ENCODE measurements at places on chromosomes 4 and X.

DNA sequence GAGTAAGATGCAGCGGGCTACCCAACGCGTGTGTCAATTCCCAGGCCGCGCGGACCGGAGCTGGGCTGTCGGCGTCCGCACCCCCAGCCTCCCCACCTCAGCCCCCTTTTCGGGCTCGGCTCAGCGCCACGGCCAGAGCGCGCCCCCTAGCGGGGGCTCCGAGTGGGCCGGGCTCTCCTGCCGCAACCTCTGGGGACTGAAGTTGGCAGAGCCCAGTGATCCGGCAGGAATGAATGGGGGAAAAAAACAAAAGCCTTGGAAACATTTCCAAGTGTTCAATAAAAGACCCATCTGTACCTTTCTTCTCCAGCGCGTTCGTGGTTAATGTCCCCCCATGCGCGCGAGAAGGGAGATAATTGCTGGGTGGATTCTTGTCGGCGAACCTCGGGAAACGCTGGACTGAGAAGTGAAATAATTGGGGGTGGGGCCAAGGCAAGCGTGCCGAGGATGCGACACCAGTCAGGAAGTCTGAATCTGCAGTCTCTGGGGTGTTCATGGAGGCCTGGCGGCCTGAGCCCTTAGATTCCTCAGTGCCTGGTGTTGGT is 5.2 kb upstream of the ARX start:
- DNase-seq, result no peak

GRCh38 chrX:130299279-130300009 is 30.7 kb upstream of the ZNF280C start:
- no peak for DNase-seq

DNA sequence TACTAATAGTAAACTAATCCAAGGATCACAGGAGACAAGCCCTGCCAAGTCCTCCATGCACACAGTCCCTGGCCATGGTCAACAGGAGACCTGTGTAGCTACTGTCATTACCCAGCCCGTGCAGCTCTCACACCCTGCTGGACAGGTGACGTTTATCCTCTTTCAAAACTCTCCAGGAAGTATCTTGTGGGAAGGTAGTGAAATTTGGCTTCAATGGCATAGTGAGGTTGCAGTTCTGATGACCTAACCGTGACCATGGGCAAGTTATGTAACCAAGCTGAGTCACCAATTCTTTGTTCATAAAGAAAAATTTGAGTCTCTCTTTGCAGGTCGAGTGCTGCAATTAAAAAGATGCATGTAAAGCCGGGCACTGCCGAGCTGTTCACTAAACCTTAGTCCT is 11.3 kb upstream of the SLC2A9 start:
- no peak for DNase-seq

DNA sequence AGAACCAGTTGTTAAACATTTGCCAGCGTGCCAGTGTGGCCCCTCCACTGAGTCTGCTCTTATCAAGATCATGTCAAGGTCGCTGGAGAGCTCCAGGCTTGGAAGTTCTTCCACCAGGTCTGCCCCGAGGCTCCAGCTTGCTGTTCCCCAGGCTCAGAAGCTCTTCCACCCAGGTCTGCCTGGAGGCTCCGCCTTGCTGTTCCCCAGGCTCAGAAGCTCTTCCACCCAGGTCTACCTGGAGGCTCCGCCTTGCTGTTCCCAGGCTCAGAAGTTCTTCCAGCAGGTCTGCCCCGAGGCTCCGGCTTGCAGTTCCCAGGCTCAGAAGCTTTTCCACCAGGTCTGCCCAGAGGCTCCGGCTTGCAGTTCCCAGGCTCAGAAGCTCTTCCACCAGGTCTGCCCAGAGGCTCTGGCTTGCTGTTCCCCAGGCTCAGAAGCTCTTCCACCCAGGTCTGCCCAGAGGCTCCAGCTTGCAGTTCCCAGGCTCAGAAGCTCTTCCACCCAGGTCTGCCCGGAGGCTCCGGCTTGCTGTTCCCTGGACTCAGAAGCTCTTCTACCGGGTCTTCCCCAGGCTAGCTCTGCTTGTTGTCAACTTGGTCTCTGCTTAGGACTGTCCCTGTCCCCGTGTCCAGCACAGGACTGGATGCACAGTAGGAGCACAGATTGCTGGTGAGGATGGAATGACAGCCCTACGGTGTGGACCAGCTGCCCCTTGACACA is 54.4 kb downstream of the HMX1 start:
- no peak for DNase-seq

- no peak for DNase-seq
These were observed 1698.4 kb upstream of the PCDH10 start for GRCh38 chr4:131450572-131451209.

- no peak for DNase-seq
These were observed 43.0 kb upstream of the MSANTD1 start for GRCh38 chr4:3205995-3206394.

GRCh38 chr4:181176306-181176705 is 1066.9 kb upstream of the TENM3 start:
- no peak for DNase-seq

- DNase-seq, result no peak
These were observed 9.1 kb downstream of the IL13RA1 start for GRCh38 chrX:118736394-118737010.

DNA sequence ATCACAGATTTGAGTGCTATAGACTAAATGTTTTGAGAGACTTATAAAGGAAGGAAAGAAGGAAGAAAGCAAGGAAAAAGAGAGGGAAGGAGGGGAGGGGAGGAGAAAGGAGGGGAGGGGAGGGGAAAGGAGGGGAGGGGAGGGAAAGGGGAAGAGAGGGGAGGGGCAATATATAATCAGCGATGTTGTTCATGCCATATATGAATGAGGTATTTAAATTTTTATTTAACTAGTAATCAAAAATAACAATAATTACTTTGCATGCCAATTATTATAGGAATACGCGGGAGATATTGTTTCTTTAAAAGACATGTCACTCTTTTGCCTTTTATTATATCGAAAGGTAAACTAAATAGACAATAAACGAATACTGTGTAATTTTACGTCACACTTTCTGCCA is 1029.7 kb downstream of the FAT4 start:
- DNase-seq, result no peak

DNA sequence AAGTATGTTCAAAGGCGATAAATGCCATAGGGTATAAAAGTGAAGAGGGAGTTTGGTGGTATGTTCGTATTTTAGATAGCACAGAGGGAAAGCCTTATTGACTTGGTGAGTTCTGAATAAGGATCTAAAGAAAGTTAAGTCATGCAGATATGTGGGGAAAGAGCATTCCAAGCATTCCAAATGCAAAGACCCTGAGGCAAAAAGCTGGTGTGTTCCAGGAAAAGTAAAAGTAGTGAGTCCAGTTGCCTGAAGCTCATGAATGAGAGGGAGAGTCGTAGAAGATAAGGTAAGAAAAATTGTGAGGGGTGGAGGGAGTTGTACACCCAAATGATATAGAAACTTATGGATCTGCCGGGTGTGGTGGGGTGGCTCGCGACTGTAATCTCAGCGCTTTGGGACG is 426.7 kb downstream of the RPA4 start:
- no peak for DNase-seq

DNA sequence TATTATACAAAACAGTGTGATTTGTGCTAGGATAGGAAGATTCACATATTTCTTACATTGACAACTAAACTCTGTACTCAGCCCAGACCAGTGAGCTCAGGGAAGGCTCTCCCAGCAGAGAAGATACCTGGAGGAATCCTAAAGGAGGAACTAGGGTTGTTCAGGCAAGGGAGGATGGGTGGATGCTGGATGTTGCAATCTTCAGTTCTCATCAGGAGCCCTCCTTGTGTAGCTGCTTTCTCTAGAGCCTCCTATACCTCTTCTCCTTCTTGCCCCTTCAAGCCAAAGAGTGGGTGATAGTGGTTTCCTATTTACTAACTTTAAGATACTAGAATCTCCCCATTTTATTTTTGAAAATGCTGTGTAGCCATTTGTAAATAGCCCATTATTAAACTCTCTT is 117.3 kb downstream of the NKX6-1 start:
- no peak for DNase-seq

DNA sequence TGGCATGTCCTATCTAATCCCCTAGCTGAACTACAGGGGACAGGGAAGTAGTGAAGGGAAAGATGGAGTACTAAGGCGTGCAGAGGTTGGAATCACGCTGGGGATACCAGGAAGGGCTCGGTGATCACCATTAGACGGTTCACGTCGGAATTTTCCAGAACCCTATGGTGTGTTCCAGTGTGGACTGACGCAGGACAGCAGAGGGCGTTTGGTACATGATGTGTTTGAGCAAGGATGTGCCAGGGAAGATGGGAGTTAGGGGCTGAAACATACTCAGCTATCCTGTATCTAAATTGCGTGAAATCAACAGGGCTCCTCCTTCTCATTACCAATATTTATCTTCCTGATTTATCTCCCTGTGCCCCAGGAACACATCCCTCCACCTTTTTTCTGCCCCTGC is 33.7 kb downstream of the PRPS2 start:
- no peak for DNase-seq

DNA sequence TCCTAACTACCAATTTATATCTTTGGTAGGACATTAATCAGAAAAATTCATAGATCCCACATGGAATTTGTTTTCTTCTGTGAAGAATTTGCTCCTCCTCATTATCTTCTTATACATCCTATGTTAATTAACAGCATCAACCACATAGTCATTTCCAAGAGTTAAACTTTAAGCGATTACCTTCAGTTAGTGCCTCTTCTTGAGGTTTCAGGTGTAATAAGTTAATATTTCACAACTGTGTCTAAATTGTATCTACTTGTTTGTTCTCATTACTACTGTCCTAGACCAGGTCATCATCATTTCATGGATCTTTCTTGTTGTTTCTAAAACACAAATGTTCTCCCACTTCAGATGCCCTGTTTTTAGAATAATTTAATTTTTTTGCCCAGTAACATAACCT is 457.9 kb downstream of the FAT4 start:
- DNase-seq, result no peak

DNA sequence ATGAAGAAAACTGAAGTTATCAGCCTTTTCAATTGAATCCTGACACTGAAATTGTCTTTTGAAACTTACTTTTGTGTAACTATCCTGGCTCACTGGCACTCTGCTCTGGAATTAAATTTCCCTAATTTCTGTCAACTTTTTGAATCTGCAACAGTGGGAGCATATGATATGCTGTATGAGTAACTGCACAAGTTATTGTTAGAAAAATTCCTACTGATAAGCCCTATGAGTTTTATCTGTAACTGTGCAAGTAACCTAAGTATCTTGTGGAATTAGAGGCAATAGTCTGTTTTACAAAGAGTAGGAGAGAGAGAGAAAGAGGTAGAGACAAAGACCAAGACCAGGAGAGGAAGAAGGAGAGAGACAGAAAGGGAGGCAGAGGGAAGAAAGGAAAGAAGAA is 9.2 kb upstream of the HPGD start:
- DNase-seq, result no peak

GRCh38 chr4:69843932-69844331 is 16.0 kb downstream of the SULT1E1 start:
- no peak for DNase-seq
